ENCODE measurements at places on chromosomes 3 and 15.
A peak's percentile ranks its signal among the peaks of the same experiment; 100 is the strongest.

GRCh38 chr3:116920826-116921610 is 211.4 kb downstream of the TUSC7 start:
- no peak for DNase-seq

GRCh38 chr3:13598926-13599886 is 50.3 kb downstream of the FBLN2 start:
- DNase-seq = no peak

- no peak for DNase-seq
Measured at GRCh38 chr15:62653122-62653521, 389.4 kb upstream of the TPM1 start.

DNA sequence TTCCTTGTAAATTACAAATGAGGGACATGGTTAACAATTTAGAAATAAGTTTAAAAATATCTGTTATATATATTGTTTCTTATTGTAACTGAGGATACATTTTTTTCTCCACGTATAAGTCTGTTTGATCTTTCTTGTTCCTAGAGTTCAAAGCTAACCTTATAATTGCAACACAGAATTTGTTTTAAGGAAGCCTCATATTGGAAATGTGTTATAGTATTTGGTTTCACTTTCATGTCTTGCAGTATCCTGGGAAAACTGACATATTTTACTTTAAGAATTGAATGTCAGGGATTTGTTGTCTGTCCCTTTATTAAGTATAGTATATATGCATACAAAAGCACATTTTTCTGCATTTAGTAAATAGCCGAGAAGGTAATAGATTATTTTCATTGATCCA is 23.5 kb upstream of the NIT2 start:
- DNase-seq = no peak

GRCh38 chr3:175456466-175456865 is 597.3 kb downstream of the NAALADL2 start:
- DNase-seq = no peak

- DNase-seq = no peak
Measured at GRCh38 chr3:6125520-6125919, 735.4 kb upstream of the GRM7 start.

- DNase-seq = no peak
Measured at GRCh38 chr15:89091627-89092220, 3.5 kb downstream of the ABHD2 start.

DNA sequence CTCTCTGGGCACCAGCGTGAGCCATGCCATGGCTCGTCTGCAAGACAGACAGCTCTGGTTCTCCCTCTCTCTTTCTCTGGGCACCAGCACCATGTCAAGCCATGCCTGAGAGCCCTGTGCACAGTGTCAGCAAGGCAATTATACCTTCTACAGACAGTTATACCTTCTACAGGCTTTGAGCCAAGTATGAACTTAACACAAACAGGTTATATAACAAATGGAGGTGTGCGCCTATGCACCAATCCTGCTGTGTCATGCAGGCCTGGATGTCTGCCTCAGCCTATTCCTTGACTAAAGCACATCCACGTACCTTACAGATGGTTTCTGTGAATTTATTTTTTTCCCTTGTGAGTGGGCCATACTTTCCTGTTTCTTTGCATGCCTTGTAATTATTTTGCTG is 5.9 kb upstream of the FBXL2 start:
- DNase-seq = no peak

- DNase-seq = no peak
Measured at GRCh38 chr3:36408146-36408545, 27.8 kb downstream of the STAC start.

DNA sequence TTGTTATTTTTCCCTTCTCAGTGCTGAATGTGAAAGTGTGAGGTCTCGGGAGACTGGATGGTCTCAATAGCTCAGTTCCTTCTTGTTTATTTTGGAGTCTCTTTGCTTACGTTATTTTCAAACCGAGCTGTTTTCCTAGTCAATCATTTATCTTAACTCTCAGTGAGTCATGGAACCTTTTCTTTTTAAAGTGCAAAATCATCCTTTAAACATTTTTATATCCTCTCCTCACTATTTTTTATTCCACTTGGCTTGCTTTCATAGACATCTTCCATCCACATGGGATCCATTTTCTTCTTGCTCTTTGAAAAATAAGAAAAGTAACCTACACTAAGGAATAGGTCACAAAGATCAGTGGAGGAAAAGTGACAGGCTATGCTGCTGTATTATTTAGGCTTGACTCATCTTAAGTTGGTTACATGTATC is 497.8 kb downstream of the NAALADL2 start:
- DNase-seq = no peak

GRCh38 chr15:32649342-32649741 is 7.8 kb downstream of the SCG5 start:
- DNase-seq = no peak

DNA sequence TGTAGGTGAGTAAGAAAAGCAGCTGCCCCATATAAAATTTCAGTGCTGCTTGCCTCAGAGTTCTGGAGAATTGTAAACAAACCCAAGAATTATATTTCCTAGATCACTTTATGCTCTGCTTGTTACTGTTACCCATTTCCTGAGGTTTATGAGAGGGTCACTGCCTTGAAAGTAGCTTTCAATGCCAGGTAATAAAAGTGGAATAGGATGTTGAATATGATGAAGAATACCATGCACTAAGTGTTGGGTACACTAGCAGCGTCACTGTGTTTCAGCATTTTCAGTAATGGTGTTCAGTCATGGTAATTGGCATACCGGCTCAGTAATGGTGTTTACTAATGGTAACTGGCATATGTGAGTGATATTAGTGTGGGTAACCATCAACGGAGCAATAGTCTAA is 449.8 kb upstream of the TPRG1 start:
- no peak for DNase-seq

DNA sequence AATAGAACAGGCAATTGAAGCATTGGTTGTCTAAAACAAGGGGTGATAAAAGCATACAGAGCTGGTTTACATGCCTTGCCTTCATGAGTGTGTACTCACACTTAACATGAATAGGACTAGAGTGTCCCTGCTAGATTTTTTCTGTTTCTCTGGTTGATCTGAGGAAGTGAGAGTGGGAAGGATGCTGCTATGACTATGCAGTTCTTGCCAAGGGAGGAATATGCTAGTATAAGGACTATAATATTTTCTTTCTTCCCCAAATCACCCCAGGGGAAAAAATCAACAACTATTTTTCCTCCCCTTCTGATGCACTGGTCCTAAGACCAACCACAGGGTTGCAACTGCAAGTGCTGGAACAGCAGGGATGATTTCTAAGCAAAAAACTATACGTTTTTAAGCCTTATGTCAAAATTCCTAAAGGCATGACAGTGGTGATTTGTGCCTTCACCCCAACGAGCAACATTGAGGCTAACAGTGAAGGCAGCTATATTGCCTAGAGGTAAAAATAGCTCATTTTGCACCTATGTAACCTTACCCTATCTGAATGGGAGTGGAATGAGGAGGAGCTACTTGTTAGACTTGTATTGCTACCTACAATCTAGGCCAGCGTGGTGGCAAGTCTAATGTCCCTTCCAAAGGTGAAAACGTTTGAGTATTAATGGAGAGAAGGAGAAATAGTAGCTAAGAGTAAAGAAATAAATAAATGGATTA is 33.5 kb upstream of the USP8 start:
- no peak for DNase-seq

DNA sequence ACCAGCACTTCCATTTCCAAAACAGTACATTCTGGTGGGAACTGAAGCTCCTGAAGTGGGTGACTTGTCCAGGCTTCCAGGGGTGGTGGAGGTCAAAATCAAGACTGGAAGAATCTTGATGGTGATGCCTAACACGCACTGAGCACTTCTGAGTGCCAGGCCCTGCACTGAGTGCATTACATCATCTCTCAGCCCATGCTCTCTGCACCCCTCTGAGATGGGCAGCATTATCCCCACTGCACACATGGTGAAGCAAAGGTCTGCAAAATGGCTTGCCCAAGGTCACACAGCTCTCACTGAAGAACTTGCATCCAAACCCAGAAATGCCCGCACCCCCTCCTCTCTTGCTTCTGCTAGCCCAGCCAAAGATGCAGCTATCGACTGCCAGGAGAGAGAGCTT is 36.9 kb downstream of the NTRK3 start:
- DNase-seq = no peak

- DNase-seq = no peak
Measured at GRCh38 chr15:92288755-92289154, 104.9 kb upstream of the ST8SIA2 start.

DNA sequence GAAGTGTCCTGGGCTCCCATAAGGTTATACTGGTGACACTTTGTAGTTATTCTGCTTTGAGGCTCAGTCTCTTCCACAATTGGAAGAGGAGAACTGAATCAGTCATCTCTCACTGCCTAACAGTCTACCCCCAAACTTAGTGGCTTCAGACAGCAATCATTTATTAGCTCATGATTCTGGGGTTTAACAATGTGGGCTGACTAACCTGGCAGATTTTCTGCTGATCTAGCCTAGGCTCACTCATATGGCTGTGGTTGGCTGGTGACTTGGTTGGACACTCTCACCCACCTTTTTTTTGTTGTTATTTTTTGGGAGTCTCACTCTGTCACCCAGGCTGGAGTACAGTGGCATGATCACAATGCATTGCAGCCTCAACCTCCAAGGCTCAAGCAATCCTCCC is 7.1 kb downstream of the GPD1L start:
- DNase-seq = peak; percentile 28

DNA sequence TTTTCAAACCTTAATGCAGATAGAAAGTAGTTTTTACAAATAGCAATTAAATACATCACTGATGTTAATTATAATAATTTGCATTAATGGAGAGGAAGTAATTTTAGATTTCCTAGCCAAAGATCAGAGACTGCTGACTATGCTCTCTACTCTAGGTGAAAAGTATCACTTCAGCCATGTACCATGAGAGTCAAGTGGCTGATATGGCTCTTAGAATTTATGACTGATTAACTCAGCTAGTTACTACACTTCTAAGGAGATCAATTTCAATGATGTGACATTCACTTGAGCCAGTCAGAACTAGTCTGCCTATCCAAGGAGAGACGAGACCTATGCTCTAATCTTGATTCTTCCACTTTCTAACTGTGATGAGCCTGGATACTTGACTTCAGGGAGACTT is 405.7 kb upstream of the RORA start:
- no peak for DNase-seq

DNA sequence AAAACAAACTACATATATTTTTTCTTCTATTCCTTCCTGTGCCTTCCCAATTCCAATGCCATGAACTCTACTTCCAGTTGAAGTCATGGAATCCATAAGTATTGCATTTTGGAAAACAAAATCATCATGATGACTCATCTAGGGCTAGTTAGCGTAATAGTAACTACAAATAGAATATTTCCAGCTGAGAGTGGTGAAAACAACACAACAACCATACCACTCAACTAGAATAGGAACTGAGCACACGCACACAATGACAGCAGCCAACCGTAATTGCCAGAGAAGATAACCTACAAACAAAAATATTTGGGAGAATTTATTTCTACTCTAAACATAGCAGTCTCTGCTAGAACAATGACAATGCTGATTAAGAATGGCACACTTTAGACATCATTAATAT is 225.9 kb downstream of the FGF12 start:
- DNase-seq = no peak

- DNase-seq = no peak
Measured at GRCh38 chr15:53962646-53963561, 15.3 kb upstream of the UNC13C start.

DNA sequence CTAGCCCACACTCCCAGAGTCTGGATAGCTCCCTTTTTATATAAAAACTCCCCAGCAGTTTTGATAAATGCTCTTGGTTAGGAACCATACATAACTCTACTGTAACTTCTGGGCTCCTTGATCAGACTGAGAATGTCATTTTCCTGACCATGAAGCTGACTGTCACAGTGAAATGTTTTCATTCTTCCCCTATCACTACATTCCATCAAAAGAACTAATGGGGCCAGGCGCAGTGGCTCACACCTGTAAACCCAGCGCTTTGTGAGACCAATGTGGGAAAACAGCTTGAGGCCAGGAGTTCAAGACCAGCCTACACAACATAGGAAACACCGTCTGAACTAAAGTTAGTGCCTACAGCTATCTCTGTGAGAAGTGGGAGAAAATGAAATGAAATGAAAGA is 72.8 kb upstream of the MYO5C start:
- no peak for DNase-seq

GRCh38 chr3:42655331-42655888 is 1.9 kb downstream of the ZBTB47 start:
- DNase-seq = no peak

DNA sequence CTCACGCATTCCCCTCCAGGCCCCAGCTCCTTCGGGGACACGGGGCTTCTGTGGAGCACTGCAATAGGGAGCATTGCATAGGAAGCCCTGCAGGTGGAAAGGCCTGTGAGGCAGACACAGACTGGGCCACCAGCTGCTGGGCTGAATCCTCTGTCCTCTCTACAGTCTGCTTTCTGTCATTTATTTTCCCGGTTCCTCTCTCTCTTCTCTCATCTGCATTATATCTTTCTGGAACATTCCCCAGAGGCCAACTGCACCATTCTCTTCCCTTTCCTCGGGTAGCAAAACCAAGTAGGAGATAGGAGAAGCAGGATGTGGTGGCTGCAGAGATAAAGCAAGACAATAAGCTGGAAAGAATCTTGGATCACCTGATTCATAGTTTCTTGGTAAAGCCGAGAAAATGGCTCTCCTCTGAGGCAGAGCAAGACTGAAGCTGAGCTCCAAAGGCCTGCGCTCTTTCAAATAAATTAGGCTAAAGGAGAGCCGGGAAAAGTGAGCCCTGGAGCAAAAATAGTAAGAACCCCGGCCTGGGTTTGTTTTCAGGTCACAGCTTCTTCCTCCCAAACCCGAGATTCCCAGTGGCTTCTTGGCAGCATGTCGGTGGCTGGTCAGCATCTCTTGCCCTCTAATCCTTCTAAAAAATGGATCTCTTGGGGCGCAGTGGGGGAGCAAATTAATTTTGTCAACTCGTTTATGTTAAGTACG is 5.3 kb downstream of the TM4SF4 start:
- no peak for DNase-seq

DNA sequence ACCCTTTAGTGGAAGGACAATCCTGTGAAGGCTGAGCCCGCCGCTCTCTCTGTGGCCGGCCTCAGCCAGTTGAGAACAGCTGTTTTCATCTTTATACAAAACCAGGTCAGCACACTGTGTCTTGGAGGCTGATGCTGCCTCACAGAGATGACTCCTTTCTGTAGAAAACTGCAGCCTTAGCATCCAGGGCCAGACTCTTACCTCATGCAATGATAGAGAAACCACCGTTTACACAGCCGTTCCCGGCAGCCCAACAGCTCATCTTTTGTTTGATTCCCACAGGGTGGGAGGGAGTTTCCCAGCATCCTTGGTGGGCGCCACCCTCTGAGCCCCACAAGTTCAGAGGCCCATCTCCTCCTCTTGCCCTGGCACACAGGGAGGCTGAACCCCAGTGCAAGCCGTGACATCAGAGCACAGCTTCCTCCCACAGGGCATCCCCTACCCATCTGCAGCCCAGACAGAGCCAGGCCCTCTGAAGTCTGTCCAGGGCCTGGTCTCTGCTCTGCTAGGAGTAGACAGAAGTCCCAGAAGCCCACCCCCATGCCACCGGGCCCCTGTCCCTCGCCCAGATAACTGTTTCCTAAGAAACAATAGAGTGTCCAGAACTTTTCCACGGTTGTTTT is 105.0 kb downstream of the LRRK1 start:
- no peak for DNase-seq
